ENCODE measurements at places on chromosomes 12 and 14.

DNA sequence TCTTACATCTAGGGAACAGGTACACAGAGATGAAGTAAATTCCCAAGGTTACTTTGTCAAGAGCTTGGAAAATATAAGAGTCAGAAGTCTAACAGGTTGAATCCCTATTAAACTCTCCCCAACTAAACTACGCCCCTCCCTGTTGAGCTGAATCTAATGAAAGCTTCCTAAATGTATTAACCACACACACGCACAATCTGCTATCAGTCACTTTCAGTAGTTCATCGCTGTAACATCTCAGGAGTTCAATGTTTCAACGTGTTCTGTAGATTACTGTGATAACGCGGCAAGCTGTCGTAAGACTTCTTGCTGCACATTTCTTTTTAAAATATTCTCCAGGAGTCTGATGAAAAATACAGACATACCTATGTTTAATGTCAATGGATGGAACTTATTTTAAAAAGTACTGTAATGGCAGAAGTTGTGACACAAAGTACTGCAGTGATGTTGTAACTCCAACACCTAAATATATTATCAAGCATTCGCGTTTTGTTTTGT is 612 bp upstream of the SLC25A3 start:
- no peak for DNase-seq

GRCh38 chr12:41486718-41487117 is 298.6 kb downstream of the PDZRN4 start:
- DNase-seq: no peak

DNA sequence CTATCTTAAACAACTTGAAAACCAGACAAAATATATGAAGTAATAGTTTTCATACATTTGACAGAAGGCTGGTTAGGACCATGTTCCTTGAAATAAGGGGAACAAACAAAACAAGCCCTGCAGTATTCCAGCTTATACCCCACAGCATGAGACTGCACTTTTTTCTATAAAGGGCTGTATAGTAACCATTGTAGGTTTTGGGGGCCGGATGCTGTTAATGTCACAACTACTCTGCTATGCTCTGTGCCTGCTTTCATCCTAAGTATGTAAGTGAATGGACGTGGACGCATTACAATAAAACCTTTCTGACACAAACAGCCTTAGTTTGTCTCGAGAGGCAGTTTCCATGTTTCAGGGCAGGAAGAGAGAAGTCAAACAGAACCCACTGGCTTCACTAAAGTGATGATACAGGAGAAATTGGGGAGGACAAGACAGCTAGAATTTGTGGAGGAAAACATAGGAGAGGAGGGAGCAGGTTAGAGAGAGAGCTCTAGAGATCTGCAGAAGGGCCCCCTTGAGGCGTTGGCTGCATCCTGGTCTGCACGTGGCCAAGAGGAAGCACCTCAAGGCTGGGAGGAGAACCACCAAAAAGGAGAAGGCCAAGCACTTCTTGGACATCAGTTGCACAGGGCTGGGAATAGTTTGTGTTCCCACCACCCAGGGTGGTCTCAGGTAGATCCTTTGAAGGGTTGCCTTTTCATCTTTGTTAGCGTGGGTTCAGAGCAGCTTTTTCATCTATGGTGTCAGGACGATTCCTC is 63.7 kb downstream of the TRAF3 start:
- DNase-seq: no peak

GRCh38 chr14:56702515-56702914 is 107.8 kb downstream of the OTX2 start:
- no peak for DNase-seq

- DNase-seq: no peak
Measured at GRCh38 chr12:124302807-124303578, 8.1 kb downstream of the RFLNA start.

DNA sequence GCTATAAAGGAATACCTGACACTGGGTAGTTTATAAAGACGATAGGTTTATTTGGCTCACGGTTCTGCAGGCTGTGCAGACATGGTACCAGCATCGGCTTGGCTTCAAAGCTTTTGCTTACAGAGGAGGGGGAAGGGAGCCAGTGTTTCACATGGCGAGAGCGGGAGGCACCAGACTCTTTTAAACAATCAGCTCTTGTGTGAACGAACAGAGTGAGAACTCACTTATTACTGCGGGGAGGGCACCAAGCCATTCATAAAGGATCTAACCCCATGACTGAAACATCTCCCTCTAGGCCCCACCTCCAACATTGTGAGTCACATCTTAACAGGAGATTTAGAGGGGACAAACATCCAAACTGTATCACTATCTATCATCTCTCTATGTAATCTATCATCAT is 227.4 kb downstream of the TMEM132D start:
- no peak for DNase-seq
